Gastrocnemius medialis (tissue), 4 donors: ENCODE measurements at places on chromosomes 12 and 14.

DNA sequence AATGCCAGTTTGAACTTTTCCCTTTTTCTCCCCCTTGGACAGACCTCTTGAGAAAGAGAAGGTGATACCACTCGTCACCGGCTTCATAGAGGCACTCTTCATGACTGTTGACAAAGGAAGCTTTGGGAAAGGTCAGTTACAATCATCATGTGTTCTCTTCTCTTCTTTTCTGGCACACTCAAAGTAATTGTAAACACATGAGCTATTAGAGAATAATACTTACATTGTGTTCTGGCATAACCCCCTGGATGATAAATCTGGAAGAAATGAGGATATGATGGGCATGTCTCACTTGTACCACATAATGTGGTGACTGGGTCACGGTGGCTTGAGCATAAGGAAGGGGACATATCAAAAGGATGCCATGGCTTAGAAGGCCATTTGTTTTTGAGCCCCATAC is 20.0 kb downstream of the UTP20 start:
- no peak for DNase-seq

GRCh38 chr12:6839482-6840201 is 1.1 kb upstream of the GNB3 start:
- DNase-seq, result no peak

GRCh38 chr14:90714811-90715210 is 101.4 kb downstream of the TTC7B start:
- no peak for DNase-seq

DNA sequence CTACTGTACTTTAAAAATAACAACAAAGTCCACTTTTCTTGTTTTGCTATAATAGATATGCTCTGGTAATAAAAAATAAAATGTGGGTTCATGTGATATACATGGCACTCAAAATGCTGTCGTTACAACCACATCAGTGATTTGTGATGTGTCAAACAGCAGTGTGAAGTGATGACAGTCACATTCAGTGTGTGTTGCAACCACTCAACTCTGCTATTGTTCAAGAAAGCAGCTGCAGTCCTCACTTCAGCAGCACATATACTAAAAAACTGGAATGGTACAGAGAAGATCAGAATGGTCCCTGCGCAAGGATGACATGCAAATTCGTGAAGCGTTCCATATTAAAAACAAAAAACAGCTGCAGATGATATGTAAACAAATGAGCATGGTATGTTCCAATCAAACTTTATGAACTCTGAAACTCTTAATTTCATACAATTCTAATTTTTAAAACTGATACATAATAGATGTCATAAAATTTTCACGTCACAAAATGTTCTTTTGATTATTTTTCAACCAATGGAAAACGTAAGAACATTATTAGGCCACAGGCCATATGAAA is 6.7 kb downstream of the TRMT5 start:
- DNase-seq, result peak; percentile 8

DNA sequence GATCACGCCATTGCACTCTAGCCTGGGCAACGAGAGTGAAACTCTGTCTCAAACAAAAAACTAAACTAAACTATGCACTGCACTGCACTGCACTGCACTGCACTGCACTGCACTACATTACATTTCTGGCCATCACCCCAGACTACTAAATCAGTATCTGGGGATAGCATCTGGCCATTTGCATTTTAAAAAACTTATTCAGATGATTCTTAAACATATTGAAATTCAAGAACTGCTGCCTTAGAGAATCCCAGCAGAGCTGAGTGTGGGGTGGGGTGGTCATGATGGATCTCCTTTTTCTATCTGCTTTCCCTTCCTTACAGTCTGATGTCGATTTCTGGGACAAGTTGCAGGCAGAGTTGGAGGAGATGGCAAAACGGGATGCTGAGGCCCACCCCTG is 13.6 kb downstream of the PEX5 start:
- no peak for DNase-seq

DNA sequence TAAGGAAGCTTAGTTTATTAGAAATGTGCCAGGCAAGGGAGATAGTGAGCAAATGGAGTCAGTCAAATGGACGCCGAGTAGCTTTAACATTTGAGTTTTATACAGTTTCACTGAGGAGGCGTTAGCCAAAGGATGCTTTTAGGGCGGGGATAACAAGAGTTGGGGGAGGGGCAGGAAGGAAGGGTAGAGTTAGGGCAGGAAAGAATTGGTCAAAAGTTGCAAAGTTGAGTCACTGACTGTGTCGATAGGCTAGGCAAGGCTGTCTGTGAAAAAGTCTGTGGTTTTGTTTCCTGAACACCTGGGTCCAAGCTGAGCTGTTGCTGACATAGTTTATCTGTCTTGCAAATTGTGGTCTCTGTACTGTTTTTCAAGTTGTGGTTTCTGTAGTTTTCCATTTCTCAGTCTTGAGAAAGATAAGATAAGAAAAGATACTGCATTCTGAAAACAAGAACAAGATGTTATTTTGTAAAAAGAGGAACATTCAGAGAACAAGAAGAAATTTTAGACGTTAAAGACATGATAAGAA is 62.6 kb upstream of the RESF1 start:
- DNase-seq, result no peak

DNA sequence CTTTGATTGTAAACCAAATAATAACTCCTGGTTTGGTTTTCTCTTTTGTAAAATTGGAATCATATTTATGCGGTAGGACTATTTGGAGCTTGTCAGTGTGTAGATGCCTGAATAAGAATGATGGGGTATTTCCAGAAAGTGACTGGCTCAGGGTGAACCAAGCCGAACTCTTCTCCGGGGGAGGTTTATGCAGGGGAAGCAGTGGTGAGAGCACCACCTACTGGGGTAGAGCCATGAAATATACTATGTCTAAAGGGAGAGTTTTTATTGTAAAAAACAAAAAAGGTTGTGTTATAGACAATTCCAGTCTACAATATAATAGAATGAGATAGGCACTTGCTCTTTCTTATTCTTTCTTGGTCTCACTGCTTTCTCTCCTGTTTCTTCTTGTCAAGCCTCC is 222.9 kb upstream of the SLC16A7 start:
- no peak for DNase-seq

DNA sequence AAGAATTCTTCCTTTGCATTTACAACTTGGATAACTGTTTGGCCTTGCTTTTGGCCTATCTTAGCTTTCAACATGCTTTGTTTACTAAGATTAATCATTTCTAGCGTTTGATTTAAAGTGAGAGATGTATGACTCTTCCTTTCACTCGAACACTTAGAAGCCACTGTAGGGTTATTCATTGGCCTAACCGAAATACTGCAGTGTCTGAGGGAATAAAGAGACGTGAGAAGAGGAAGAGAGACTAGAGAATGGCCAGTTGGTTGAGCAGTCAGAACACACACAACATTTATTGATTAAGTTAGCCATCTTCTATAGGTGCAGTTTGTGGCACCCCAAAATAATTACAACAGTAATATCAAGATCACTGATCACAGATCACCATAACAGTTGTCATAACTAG is 62.3 kb upstream of the CCDC175 start:
- no peak for DNase-seq

- DNase-seq, result no peak
Measured at GRCh38 chr12:97545804-97546203, 83.2 kb downstream of the RMST start.

- DNase-seq, result no peak
Measured at GRCh38 chr14:101065246-101065645, 161.7 kb upstream of the RTL1 start.

DNA sequence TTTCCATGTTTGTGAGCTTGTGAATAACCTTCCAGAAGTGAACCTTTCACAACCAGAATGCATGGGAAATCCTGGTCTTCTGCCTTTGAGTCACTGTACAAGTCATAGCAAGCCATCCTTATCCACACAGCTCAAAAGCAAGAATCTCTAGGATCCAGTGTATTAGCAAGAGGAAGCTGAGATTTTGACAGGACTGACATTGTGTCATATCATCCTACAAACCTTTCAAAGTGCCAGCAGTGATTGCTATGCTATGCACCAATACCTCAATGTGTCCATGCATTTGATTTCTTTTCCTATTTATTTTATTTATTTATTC is 13.5 kb upstream of the NRDE2 start:
- DNase-seq, result no peak

DNA sequence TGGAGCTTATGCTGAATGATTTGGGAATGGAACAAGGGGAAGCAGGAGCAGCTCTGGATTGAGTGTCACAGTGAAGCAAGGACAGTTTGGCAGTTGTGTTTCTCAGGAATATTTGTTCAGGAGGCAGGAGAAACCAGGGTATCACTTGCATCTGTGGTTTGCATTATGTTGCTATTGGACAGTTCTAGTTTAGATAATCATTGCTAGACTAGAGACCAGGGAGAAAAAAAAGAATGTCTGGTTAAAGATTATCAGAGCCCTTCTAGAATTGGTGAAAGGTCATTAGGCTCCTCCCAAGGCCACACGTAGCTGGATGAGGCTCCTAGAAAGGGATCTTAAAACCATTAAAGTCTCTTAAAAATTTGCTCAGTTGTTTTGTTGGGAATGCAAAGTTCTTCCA is 17.0 kb upstream of the SRSF5 start:
- no peak for DNase-seq

GRCh38 chr14:65214741-65215140 is 112.4 kb upstream of the MAX start:
- no peak for DNase-seq
